Activated CD8-positive, alpha-beta memory T cell treated with anti-CD3 and anti-CD28 coated beads, Interleukin-2, amount 10 ng/mL, durations not matched to agents 7 days and 5 days (primary cell): ENCODE measurements at places on chromosomes 7 and 10.

DNA sequence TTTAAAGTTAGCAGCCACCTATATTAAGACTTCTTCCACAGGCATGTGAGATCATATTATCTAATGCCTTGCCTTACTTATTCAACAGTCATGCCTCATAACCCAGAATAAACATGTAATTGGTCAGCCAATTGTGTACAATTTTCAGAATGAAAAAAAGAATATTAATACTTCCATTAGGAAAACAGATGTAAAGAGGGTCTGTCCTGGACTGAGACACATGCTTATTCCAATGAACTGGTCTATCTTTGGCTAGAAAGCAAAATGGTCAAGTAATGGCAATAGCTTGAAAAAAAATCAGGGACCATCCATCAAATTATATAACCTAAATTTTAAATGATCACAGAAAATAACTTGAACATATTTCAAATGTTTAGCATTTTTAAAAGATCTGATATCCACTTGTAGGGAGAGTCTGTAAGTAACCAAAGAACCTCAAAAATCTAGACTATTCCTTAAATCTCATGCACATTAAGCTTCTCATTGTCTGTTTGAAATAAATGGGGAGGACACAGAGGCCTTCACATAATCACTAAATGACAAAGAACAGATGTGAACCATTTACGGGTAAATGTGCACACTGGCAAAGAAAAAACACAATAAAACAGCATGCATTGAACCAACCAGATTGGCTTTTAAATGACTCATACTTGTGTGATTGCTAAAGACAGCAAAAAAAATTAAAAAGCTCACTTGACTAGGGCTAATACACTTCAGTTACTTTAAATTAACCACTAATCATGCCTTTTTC, 568.8 kb upstream of the PCDH15 start:
- H3K27me3 ChIP-seq = no peaks in the 10 kb centered on the region
- H3K27ac ChIP-seq = no peak overlapping the region
- H3K4me1 ChIP-seq = no peaks in the 10 kb centered on the region
- no peaks in the 10 kb centered on the region for H3K36me3 ChIP-seq
- no peak overlapping the region for H3K4me3 ChIP-seq

GRCh38 chr10:47372726-47373125, 11.4 kb downstream of the ZNF488 start:
- no peak overlapping the region for H3K27ac ChIP-seq
- no peak for DNase-seq
- no peaks in the 10 kb centered on the region for H3K36me3 ChIP-seq
- peaks cover 26% of the 10 kb centered on the region for H3K27me3 ChIP-seq
- H3K4me3 ChIP-seq = no peak overlapping the region

DNA sequence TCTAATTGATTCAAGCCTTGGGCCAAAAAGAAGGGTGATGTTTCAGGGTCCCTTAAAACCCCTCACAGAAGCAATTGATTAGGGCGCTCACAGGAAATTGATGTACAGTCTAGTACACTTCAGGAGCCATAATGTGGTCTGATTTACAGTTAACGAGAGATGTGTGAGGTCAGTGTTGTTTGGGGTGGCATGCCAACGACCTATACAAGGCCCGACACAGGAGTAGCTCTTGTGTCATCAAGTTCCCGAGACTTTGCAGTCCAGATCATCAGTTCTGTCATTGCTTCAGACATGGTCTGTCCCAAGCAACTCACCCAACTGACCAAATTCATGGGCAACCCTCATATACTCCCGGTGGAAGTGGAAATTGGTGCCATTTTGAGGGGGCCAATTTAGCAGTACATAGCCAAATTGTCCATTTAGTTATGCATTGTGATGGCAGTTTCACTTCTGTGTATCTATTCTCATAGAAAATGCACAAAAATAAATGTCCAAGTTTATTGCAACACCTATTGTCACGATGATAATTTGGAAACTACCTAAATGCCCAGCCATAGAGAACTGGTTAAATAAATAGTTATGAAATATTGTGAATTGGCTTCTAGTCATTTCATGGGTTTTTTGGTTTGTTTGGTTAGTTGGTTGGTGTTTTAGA, 18.0 kb upstream of the ARID5B start:
- peaks cover 12% of the 10 kb centered on the region for H3K4me1 ChIP-seq
- peaks cover 5% of the 10 kb centered on the region for H3K36me3 ChIP-seq
- no peak overlapping the region for H3K27ac ChIP-seq
- H3K27me3 ChIP-seq = no peaks in the 10 kb centered on the region
- DNase-seq = no peak
- no peak overlapping the region for H3K4me3 ChIP-seq

- H3K4me1 ChIP-seq = peaks cover 16% of the 10 kb centered on the region
- DNase-seq = no peak
- peaks cover 9% of the 10 kb centered on the region for H3K27me3 ChIP-seq
- H3K27ac ChIP-seq = no peak overlapping the region
- peak overlapping the region; percentile 39 for H3K4me3 ChIP-seq
- H3K36me3 ChIP-seq = peaks cover 16% of the 10 kb centered on the region
These were observed 1.7 kb upstream of the PFKP start for GRCh38 chr10:3065622-3066021.

DNA sequence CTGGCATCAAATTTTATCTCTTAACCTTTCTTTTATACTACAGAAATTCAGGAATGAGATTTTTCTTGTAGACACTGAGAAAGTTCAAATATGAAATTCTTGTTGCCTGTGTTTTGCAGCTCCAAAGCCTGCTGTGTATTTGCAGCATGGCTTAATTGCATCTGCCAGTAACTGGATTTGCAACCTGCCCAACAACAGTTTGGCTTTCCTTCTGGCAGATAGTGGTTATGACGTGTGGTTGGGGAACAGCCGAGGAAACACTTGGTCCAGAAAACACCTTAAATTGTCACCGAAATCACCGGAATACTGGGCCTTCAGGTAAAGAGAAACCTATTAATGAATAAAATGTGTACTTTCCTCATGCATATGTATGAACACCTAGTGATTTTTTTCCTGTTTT, 24.8 kb downstream of the LIPK start:
- H3K36me3 ChIP-seq = no peaks in the 10 kb centered on the region
- H3K27ac ChIP-seq = no peak overlapping the region
- no peaks in the 10 kb centered on the region for H3K27me3 ChIP-seq
- peaks cover 2% of the 10 kb centered on the region for H3K4me1 ChIP-seq
- H3K4me3 ChIP-seq = no peak overlapping the region

- no peaks in the 10 kb centered on the region for H3K27me3 ChIP-seq
- H3K36me3 ChIP-seq = no peaks in the 10 kb centered on the region
- H3K4me3 ChIP-seq = no peak overlapping the region
- no peaks in the 10 kb centered on the region for H3K4me1 ChIP-seq
- no peak overlapping the region for H3K27ac ChIP-seq
- no peak for DNase-seq
These were observed 207.0 kb downstream of the ANK3 start for GRCh38 chr10:60182691-60183090.

DNA sequence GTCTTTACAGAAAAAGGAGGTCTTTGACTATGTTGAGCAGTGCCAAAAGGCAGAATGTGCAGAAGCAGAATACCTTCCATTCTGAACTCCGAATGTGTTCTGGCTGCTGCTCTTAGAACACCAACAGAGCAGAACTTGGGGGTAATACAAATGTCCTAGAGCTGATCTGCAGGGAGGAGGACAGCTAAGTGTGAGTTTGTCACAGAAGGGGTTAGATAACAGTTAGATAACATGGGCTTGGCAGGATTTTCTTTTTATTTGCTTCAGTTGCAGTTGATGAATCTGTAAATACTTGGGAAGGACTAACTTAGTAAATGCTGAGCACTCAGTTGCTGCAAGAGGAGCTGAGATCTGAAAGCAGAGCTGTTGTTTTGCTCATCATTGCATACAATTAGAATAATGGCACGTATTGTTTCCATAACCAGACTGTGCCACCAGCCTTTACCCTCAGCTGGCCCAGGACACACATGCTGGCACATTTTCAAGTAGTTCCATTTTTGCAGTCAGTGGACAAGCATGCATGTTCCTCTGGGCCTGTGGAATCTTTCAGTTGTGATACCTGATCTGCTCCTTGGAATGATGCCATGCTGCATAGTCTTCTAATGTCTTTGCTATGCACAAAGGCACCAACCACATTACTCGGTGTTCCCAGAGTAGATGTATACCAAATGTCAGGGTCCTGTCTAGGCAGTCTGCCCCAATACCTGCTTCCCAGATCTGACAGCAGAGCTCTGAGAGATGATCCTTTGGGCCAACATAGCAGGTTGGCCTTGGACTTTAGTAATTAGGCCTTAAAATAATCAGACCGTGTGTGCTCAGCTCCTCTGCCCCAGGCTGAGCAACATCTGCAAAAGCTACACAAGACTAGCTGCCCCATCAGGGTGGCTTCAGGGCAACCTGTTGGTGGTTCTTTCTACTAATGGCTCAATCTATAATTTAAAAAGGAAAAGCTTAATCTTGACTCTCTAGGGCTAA, 55.7 kb downstream of the GSDME start:
- H3K27ac ChIP-seq = no peak overlapping the region
- H3K36me3 ChIP-seq = no peaks in the 10 kb centered on the region
- no peaks in the 10 kb centered on the region for H3K27me3 ChIP-seq
- peaks cover 6% of the 10 kb centered on the region for H3K4me1 ChIP-seq

GRCh38 chr7:32228601-32229000, 158.4 kb upstream of the PDE1C start:
- no peaks in the 10 kb centered on the region for H3K4me1 ChIP-seq
- H3K27ac ChIP-seq = no peak overlapping the region
- DNase-seq = no peak
- H3K36me3 ChIP-seq = no peaks in the 10 kb centered on the region
- H3K4me3 ChIP-seq = no peak overlapping the region
- no peaks in the 10 kb centered on the region for H3K27me3 ChIP-seq

GRCh38 chr10:126315494-126316177, 72.6 kb downstream of the ADAM12 start:
- no peak overlapping the region for H3K27ac ChIP-seq
- DNase-seq = no peak
- H3K36me3 ChIP-seq = no peaks in the 10 kb centered on the region
- no peaks in the 10 kb centered on the region for H3K27me3 ChIP-seq
- no peaks in the 10 kb centered on the region for H3K4me1 ChIP-seq

DNA sequence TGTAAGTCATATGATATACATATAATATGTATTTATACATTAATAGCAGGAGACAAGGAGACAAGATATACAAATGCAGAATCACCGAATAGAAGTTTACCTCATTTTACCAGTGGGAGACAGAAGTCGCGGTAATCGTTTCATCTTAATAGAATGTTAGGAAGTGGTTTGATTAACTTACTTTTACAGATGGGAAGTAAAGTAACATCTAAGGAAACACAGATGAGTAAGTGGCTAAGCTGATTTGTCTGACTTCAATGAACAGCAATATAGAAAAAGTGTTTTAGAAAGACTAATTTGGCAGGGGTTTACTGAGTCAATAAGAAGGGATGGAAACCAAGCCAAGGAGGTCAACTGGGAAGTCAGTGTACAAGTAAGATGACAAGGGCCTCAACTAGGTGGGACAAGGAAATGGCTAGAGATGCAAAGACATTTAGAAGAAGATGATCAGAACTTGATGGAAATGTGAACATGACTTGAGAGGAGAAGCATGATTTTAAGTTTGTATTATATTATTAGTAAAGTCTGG, 36.2 kb upstream of the FAM133B start:
- H3K4me3 ChIP-seq = no peak overlapping the region
- no peak for DNase-seq
- peak overlapping the region; percentile 87 for H3K27ac ChIP-seq

DNA sequence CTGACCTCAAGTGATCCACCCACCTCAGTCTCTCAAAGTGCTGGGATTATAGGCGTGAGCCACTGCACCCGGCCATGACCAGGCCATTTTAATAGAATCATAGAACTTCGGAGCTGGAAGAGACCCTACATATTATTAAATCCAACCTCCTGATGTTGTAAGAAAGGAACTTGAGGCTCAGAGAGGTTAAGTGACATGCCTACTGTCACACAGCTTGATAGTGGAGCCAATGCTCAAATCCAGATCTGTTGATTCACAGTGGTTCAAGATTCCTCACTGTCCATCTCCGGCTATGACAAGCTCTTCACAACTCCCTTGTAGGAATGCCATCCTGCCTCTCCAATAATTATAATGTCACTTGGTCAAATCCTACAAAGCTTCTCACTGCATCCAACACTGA, 65.3 kb downstream of the MYOF start:
- H3K4me3 ChIP-seq = no peak overlapping the region
- no peak overlapping the region for H3K27ac ChIP-seq
- DNase-seq = no peak
- peaks cover 2% of the 10 kb centered on the region for H3K36me3 ChIP-seq
- H3K4me1 ChIP-seq = peaks cover 27% of the 10 kb centered on the region
- no peaks in the 10 kb centered on the region for H3K27me3 ChIP-seq

DNA sequence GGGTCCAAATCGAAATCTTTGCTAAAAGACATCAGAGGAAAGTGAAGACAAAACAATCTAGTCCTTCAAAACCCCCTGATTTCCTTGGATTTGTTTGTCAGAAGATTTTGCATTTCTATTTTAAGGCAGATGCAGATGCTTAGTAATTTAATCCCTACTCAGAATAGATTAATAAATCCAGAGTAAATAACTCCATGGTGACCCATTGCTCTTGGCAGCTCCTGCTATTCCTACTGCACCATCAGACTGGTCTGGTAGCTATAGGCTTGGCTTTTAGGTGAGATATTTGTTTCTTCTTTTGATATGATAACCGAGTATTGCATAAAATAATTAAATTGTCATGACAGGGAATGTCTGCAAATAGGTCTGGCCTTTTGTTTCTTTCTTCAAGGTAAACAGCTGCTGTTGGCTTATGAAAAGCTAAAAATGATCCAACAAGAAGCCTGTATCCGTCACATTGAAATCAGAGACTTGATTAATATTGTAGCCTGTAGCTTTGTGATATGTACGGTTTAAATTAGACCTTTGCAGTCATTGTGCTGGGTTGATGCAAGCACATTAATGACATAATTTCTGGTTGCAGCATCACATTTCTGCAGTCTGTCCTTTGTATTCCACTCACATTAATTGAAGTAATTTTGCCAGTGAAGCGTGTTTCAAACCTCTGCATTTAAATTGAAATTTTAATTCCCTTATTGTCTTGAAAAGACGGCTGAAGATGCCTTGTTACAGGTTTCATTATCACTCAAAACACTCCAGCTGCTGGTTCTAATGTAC, 40.7 kb downstream of the EXOC4 start:
- H3K36me3 ChIP-seq = peaks cover 31% of the 10 kb centered on the region
- no peak for DNase-seq
- no peaks in the 10 kb centered on the region for H3K27me3 ChIP-seq

GRCh38 chr10:3747984-3748383, 37.0 kb downstream of the KLF6 start:
- peaks cover 2% of the 10 kb centered on the region for H3K4me1 ChIP-seq
- peaks cover 6% of the 10 kb centered on the region for H3K27me3 ChIP-seq
- no peak overlapping the region for H3K27ac ChIP-seq
- H3K4me3 ChIP-seq = no peak overlapping the region
- no peak for DNase-seq

GRCh38 chr7:46781901-46782439, 799.9 kb downstream of the TNS3 start:
- no peak for DNase-seq
- no peaks in the 10 kb centered on the region for H3K36me3 ChIP-seq
- H3K27ac ChIP-seq = no peak overlapping the region
- no peak overlapping the region for H3K4me3 ChIP-seq
- no peaks in the 10 kb centered on the region for H3K27me3 ChIP-seq
